Suppressor macrophage treated with lipopolysaccharide for 4 hours (primary cell): ENCODE measurements at places on chromosomes 5 and 9.

DNA sequence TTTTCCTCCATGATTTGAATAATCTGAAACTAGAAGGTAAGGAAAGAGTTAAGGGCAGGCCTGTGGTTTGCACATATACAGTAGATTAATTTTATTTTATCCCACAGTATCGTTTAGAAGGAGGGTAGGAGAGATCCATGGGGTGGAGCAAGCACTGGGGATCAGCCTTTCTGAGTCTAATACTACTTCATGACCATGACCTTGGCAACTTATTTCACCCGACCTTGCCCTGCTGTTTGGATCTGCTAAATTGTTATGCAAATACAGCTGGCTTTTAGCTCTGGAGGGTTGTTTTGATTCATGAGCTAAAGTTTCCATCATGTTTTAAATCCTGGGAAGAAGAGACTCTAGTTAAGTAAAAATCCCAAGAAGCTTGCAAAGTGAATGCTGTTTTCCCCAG is 864 bp upstream of the GRIN3A start:
- DNase-seq, result no peak

GRCh38 chr5:115484368-115484767 is 60.2 kb downstream of the FEM1C start:
- DNase-seq, result peak; percentile 92

DNA sequence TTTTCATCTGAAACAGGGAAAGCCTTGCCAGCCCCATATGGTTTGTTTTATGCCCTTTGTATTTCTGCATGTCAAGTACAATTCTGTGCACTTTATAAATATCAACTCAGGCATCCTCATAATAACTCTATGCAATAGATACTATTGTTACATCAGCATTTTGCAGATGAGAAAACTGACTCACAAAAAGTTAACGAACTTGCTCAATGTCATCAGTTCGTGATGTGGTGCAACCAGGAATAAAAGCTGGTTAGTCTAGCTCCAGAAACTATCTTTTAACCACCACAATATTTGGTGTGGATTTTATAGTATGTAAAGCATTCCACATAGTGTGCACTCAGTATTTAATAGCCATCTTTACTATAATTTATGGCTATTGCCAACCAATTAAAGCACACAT is 134.9 kb downstream of the MRPS30 start:
- DNase-seq, result no peak

- DNase-seq, result no peak
Observed at GRCh38 chr5:171094356-171094755, 214.7 kb upstream of the TLX3 start.

DNA sequence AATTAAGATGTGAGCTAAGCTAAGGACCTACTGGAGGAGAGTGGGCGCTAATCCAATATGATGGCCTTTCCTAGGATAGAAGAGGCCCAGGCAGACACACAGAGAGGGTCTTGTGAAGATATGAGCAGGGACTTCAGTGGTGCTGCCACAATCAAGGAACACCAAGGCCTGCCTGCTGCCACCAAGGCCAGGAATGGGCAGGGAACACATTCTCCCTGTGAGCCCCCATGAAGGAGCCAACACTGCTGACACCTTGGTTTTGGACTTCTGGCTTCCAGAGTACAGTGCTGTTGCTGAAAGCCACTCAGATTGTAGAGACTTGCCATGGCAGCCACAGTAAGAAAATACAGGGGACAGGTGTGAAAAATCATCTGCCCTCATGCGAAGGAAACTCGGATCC is 73.1 kb upstream of the IRX1 start:
- no peak for DNase-seq

DNA sequence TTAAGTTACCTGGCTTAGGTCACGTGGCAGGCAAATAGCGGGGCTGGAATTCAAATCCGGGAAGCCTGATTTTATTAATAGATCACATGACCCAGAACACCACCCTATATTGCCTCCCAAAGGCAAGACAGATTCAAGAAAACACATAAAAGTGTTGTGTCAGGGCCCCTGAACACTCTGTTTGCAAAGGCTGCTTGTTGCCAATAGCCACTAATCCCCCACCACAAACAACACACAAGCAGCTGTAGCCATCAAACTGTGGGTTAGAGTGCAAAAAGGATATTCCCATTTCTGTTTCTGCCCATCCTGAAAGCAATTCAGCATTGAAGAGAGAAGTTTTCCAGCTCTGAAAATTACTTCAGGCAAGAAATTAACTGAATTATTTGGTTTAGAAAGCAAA is 358.9 kb upstream of the RFX3 start:
- no peak for DNase-seq

DNA sequence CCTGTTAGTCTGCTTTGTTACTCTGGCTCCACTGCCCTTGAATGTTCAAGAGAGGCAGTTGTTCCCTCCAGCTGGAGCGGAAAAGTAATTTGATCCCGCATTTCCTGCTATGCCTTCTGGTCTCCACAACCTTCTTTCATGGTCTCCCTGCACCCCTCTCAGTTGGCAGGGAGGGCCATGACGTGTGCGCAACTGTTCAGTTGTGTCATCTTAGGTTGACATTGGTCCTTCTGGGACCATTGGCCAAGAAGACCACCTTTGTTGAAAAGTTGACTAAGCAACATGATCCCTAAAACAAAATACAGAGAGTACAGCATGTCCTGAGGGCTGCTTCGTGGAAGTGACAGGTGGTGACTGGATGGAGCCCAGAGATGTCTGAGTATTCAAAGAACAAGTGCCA is 192.5 kb upstream of the TUT7 start:
- DNase-seq, result no peak

DNA sequence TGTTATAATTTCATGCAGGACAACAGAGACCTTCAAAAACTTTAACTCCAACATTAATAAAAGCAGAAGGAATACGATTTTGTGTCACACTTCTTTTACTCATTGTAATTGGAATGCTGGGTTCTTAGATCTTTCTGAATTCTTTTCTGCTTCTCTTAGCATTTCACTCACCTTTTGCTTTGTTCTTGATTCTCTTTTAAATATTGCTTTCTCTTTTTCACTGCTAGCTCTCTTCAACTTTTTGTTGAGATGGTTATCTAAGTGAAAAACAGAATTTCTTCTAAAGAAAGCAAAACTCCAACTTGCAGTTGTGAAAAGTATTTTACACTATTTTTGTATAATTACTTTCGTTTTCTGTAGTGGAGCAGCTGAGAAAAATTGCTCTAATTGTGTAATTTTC is 212.6 kb upstream of the KIF2A start:
- no peak for DNase-seq

GRCh38 chr9:137066096-137066861 is 4.1 kb downstream of the SAPCD2 start:
- no peak for DNase-seq

DNA sequence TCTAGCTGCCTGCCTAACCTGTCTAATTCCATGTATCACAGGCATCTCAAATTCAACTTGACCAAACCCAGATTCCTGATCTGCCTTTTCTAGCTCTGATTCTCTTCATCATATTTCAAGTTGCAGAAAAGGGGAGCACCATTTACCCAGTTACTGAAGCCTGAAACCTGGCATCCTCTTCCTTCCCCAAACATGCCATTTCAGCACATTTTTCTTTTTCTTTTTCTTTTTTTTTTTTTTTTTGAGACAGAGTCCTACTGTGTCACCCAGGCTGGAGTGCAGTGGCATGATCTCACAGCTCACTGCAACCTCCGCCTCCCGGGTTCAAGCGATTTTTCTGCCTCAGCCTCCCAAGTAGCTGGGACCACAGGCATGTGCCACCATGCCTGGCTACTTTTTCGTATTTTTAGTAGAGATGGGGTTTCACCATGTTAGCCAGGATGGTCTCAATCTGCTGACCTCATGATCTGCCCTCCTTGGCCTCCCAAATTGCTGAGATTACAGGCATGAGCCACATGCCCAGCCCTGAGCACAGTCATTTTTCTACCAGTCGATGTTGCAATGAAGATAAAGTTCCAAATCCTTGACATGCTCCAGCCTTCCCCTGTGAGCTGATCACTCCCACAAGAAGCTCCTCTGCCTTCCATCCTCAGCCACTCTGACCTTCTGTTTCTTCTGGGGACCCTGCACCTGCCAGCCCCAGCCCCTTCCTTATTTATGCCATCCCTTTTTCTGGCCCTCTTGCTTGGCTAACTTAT is 32.2 kb downstream of the ACER2 start:
- DNase-seq, result peak; percentile 6

DNA sequence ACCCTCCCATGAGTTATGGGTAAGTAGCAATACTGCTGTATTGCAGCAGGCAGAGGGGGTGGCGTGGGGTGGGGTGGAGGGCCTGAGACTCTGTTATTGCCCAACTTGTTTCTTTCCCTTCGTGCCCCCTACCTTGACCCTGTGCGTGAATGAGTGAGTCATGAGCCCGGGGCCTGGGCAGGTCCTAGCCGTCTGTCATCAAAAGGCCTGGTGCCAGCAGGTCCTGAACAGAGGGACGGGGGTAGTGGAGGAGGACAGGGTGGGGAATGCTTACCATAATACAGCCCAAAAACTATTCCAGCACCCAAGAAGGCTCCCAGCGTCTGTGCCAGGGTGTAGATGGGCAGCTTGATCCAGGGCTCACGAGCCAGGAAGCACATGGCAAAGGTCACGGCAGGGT is 4.3 kb downstream of the AQP3 start:
- no peak for DNase-seq

GRCh38 chr9:127204771-127205470 is 59.7 kb upstream of the GARNL3 start:
- no peak for DNase-seq

DNA sequence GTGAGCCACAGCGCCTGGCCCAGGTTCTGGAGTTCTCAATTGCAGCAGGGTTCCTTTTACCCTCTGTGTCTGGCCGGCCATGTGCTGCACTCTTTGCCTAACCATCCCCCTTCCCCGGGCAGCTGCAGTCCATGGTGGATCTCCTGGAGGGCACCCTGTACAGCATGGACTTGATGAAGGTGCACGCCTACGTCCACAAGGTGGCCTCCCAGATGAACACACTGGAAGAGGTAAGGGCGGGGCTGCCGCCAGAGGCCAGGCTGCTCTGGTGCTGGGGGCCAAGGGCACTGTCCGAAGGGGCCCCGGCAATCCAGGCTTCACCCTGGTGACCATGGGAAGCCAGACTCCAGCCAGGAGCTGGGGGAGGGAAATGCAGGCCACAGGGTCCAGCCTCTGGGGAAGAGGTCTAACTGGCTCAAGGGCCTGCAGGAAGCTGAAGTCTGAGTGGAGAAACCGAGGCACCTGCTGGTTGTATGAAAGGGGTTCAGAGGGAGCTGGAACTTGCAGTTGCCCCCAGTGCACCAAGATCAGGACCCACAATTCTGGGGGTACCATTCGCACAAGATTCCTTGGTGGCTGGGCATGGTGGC is 18.1 kb downstream of the OLFML2A start:
- DNase-seq, result no peak

DNA sequence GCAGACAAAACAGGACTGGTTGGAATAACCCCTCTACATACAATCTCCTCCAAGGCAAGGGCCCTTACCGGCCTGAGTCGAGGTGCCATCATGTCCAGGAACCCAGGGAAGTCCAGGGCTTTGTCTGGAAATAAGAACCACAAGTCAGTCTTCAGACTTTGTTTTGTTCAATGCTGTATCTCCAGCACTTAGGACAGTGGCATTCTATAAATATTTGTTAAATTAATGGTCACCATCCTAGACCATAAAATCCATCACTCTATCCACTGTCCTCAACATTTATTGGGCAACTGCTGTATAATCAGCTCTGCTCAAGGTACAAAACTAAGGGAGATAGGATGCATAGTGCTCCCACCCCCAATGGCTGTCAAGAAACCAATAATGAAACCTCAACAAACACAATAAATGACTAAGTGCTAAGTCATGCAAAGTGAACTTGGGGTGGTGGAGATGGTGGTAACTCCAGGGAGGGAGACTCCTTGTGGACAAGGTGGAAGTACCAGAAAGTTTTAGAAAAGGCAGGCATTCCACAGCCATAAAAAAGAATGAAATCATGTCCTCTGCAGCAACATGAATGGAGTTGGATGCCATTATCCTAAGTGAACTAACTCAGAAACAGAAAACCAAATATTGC is 5.0 kb downstream of the RELL2 start:
- DNase-seq, result peak; percentile 58

GRCh38 chr5:28296254-28297013 is 1258.0 kb upstream of the CDH9 start:
- no peak for DNase-seq

DNA sequence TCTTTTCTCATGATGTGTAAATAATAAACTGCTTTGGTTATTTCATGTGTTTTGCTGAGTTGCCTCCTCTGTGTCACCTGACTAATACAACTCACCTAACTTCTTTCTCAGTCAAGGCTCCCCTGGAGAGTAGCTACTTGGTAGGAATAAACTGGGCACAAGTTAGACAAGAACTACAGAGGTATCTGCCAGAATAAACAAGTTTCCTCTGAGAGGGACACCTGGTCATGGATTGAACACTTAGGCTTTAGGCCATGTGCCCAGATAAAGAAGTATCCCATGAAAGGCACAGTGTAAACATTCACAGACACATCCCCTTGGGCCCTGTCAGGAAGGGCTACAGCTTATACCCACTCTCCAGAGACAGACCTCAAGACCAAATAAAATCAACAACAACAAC is 532.5 kb downstream of the KIF4B start:
- no peak for DNase-seq

DNA sequence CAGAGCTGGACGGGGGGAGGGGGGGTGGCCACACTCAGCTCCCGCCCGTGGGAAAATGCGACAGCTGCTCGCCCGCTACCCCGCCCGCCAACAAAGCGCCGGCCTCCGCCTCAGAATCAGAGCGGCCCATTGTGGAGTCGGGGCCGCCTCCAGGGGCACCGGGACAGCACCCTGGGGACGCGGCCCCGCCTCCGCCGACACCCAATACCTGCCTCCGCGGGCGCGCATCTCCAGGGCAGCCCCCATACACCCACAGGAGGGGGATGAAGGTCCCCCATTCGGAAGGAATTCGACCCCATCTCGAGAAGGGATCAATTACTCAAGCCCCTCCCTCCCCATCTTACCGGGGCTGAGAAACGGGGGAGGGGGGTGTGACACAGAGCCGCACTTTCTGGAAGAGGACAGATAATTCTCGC is 1.3 kb downstream of the NOTCH1 start:
- peak; percentile 43 for DNase-seq

GRCh38 chr5:122093415-122094180 is 15.5 kb upstream of the LOX start:
- DNase-seq, result no peak

DNA sequence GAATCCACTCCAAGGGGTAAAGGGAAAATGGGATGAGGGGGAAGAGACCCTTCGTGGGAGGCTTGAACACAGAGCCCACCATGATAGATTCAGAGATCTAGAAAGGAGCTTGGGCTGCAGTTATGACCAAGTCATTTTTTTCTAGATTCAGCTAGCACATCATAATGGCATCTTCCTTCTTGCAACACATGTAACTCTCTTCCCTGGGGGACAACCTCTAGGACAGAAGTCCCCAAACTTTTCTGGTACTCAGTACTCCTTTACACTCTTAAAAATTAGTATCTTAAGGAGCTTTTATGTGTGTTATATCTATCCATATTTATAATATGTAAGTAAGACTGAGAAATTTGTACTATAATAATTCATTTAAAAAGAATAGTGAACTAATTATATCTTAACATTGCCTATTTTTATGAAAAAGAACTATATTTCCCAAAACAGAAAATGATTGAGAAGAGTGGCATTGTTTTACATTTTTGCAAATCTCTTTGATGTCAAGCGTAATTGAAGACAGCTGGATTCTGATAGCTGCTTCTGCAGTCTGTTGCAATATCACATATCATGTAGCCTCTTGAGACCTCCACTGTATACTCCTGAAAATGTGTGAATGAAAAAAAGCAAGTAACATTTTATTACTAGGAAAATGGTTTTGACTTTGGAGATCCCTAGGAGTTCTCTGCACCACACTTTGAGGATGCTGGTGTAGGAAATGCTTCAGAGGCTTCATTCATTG is 875 bp downstream of the ACO1 start:
- DNase-seq, result no peak
